ENCODE measurements at places on chromosomes 12 and 14.

DNA sequence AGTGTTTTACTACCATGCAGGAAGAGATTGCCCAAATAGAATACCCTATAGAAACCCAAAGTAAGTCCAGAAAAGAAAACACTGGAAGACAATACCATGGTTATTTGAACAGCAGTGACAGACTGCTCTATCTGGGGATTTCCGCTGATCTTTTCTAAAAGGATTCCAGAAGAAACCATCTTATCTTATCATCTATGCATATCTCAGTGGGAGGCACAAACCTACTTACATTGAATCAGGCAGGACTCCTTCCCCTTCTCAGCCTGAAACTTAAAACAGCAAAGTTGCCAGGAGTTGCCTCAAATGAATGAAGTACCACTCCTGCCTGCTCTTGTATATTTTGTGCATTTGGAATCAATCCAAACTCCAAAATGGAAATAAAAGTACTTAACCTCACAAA is 56.7 kb upstream of the NR2C1 start:
- no peak for DNase-seq

- DNase-seq, result no peak
Measured at GRCh38 chr14:59566725-59567124, 9.9 kb downstream of the CCDC175 start.

DNA sequence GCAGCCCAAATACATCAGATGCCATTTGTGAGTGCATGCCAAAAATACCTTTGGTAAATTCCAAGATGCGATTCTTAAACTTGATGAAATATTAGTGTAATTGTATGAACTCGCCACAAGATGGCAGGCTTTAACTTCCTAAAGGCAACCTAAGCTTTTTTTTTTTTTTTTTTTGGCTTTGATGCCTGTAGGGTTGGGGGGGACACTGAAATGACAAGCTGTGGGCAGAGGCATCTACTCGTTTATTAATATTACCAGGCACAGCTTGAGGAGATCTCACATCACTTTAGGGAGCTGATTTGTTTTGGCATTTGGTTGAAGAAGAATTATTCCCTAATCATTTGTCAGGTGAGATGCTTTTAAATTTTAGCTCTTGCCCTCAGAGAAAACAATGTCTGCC is 126.7 kb upstream of the CCDC196 start:
- peak; percentile 17 for DNase-seq

GRCh38 chr12:460261-461230 is 807 bp downstream of the B4GALNT3 start:
- peak; percentile 63 for DNase-seq

DNA sequence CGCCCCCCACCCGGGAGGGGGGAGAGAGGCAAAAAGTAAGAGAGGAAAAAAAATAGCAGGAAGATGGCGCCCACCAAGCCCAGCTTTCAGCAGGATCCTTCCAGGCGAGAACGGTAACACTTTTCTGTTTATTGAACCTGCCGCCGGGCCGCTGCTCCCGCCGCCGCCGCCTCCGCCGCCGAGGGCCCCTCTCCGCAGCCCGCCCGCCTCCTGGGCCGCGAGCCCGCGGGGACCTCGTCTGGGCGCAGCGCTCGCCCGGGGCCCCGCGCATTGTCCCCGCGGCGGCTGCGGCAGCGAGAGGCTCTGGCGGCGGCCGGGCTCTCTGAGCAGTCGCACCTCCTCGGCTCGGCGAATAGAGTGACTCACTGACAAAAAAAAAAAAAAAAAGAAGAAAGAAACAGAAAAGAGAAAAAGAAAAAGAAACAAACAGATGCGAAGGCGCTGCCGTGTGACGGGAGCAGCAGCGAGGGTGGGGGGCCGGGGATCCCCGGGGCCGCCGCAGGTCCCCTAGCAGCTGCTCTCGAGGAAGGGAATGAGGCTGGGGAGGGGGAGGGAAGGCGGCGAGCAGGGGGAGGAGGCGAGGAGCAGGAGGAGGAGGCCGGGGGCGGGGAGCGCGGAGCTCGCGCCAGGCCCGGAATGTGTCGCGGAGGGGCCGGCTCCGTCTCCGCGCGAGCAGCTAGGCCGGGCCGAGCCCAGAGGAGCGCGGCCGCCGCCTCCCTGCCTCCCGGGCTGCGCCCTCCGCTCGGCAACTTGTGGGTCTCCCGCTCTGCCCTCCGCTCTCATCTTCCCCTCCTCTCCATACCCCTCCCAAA is 781 bp downstream of the NPAS3 start:
- DNase-seq, result no peak

- peak; percentile 12 for DNase-seq
Measured at GRCh38 chr12:65823513-65824375, 539 bp upstream of the HMGA2 start.

DNA sequence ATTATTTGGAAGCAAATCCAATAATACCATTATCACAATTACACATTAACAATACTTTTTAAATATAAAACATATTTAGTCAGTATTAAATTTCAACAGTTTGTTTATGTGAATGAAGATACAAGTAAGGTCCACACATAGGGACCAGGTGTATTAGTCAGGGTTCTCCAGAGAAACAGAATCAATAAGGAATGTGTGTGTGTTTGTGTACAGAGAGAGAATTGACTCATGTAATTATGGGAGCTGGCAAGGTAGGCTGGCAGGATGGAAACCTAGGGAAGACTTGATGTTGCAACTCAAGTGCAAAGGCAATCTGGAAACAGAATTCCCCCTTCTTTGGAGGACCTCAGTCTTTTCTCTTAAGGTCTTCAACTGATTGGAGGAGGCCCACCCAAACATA is 123.2 kb upstream of the OTX2 start:
- no peak for DNase-seq

DNA sequence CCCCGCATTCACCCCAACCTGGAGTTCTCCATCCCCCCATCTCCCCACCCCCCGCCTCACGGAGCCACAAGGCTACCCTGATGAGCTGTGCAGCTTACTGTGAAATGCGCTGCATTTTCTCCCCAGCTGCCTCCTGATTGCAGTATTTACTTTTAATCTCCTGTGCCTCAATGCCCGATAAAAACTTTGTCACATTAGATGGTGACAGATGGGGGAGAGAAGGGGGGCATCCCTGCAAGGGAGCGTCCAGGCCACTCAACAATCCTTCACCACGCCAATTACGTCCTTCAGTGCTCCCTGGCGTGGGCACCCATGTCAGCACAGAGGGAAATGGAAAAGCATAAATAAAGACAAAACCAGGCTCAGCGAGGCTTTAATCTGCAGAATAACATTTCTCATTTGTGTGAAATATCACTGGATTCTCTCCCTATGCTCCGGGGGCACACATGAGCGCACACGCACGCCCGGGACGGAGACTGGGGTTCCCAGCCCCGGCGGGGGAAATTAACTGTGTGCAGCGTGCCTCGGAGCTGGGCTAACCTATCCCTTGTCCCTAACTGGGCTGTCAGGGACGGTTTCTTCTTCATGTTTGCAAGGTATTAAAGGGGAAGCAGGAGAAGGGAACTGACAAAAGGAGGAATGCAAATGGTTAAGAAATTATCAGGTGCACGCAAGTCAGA is 186.7 kb upstream of the VASH1 start:
- no peak for DNase-seq

DNA sequence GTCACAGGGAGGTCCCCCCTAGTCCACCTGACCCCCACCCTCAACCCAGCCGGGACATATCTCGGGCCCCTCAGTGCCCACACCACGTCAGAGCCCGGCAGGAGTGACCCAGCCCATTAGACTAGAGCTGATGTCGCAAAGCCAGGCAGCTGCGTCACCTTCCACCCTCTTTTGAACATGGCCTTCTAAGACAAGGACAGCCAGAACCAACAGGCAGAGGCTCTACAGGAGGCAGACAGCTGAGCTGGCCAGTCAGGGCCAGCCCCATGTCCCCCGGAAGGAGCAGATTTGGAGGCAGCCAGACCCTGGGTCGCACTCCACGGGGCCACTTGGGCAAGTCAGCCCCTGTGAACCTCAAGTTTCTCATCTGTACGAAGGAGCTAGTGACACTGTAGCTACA is 44.1 kb downstream of the SCARB1 start:
- DNase-seq, result no peak

- DNase-seq, result no peak
Measured at GRCh38 chr12:32889011-32889760, 7.4 kb downstream of the PKP2 start.

- DNase-seq, result peak; percentile 21
Measured at GRCh38 chr14:31419967-31420318, 407 bp downstream of the HEATR5A start.

DNA sequence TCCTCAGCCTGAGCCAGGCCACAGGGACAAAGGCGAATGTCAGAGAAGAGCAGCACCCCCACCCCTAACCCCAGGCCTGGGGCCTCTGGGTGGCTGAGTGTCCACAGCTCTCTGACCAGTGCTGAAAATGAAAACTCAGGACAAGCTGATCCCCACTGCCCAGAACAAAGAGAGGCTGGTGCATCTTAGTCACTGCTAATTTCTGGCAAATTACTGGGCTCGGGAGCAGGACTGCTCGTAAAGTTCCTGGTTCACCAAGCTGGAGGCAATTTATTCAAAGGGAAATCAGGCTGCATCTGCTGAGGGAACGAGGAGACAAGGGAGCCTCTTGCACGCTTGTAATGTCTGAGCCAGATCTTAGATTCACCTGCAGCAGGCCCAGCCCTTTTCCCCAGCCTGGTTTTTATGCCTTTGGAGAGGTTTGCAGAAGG is 43.2 kb downstream of the CALM1 start:
- DNase-seq, result no peak

DNA sequence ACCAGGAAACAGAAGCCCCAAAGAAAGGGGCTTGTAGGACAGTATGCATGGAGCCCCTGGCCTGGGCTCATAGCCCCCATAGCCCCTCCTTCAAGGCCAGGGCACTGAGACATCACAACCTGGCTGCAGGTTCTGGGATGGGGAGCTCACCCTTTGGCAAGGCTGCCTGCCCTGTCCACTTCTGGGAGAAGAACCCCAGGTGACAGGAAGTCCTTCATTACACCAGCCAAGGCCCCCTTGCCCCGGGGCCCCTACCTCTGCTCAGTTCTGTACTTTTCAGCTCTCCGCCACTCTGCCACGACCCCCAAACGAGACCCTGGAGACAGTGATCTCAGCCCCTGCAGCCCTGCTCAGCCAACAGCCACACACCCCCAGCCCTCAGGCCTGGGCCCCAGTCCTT is 223.2 kb upstream of the RTL1 start:
- DNase-seq, result no peak

DNA sequence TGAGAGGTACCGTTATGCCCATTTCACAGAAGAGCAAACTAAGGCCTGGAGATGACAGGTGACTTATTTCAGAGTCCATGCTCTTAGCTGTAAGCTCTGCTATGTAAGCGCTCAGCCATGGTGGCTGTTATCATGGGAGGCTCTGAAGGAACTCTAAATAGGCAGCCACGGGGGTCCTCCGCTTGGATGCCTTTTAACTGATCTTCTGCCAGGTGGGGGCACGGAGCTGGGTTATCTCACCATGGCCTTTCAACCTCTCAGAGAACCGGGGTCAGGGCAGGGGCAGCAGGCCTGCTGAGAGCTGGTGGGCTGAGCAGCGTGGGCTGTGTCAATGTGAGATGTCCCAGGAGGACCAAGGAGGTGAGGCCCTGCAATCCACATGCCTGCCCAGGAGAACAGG is 49.7 kb upstream of the RBM19 start:
- no peak for DNase-seq

DNA sequence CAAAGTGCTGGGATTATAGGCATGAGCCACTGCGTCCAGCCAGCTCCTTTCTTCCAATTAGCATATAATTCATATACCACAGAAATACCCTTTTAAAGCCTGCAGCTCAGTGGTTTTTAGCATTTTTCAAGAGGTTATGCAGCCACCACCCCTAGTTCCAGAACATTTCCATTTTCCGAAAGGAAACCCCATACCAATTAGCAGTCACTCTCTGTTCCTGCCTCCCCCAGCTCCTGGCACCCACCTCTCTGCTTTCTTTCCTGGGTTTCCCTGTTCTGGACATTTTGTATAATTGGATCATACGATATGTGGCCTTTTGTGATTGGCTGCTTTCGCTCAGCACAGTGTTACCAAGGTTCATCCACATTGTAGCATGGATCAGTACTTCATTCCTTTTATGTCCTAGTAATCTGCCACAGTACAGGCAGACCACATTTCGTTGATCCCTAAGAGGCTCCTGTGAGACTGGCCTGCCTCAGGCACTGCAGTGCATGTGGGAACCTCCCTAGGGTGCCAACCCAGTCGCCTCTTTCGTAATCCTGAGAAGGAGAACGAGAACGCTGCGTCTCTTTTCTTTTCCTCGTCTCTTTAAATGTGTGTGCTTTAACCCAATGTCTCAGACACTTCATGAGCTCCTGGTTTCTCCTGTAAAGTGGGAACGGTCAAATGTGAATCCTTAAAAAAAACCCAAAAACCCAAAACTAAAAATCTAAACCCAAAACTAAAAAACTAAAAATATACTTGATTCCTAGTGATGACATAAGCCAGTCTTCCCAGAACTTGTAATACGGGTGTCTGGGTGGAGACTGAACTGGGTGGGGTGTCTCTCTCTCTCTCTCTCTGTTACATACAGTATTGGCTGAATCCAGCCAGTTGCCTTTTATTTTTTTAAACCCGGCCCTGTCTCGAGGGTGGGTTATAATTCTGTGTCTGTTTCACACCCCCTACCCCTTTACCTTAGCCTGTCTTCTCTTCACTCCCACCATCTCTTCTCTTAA is 14.7 kb downstream of the AACS start:
- DNase-seq, result no peak

GRCh38 chr12:95459310-95459709 is 14.6 kb upstream of the METAP2 start:
- no peak for DNase-seq

GRCh38 chr14:24481622-24482324 is 26.3 kb downstream of the CMA1 start:
- DNase-seq, result peak; percentile 58

- no peak for DNase-seq
Measured at GRCh38 chr12:99093166-99093565, 448.1 kb downstream of the APAF1 start.

DNA sequence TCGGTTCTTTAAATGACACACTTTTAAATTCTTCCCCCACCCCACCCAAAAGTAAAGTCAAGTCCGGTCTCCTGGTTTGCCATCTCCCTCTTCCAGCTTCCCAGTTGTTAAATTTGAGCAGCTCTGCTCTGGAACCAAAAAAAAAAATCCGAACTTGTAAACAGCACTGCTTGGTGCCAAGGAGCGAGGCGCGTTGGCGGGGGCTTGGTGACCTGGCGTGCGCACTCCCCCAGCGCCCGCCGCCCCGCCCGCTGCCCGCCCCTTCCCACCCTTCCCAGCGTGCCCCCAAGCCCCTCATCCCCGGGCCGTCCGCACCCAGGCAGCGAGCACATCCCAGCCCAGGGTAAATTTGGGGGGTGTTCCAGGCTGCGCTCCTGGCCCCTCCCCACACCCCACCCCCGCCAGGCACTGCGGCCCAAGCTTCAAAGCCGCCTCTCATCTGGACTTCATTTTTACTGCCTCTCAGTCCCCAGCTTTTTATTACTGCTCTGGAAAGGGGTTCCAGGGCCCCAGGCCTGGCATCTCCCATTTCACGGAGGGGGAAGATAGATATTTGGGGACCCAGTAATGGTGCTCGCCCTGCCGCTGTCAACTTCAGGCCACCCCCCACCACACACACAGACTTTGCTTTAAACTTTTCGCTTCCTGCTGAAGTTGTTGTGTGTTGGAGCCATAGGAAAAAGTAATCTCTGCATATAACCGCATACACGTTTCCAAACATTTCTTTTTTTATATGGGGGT is 11.7 kb upstream of the ITGB7 start:
- DNase-seq, result no peak

Measured in GM19239 (cell line).